ENCODE measurements at places on chromosomes 4 and X.

- no peak for DNase-seq
Measured at GRCh38 chrX:68721991-68722860, 74.8 kb downstream of the STARD8 start.

DNA sequence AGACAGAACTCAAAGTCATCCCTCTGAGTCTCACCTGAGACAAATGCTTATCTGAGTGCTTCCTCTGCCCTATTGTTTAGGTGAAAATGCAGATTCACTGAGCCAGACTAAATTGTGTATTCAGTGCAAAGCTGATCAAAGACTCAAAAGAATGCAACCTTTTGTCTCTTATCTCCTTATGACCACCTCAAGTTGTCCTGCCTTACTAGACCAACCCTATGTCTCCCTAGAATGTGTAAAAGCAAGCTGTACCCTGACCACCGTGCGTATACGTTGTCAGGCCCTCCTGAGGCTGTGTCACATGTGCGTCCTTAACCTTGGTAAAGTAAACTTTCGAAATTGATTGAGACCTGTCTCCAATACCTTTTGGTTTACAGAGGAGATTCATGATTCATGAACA lies 63.6 kb upstream of the SH3RF1 start:
- no peak for DNase-seq

GRCh38 chr4:18882468-18882867 lies 860.9 kb upstream of the LCORL start:
- no peak for DNase-seq

- DNase-seq, result no peak
Measured at GRCh38 chr4:18419780-18420179, 398.2 kb upstream of the LCORL start.

DNA sequence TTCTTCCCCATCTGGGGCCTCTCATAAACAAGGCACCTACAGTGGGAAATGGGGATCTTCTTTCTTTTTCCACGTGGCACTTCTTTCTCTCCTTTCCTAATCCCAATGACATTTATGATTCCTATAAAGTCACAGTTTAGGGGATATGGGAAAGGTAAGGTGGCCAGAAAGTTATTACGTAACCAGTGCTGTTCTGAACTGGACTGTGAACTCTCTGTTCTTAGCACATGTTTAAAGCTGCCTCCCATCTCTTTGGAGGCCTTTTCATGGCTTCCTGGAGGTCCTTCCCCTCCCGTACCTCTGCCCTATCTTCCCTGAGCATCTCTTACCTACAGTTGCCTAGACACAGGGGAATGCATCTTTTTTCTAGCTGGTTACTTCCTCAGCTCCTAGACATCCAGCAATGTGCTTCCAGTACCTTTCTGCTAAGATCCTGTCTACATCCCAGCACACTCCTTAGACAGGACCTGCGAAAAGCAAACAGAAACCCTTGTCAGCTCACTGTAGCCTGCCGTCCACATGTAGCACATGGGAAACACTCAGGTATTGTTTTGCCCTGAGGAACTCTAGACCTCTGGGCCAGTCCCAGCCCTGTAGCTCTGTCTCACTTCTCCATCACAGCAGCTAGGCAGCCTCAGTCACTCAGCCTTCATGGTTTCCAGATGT lies 195.4 kb downstream of the NWD2 start:
- DNase-seq, result no peak

DNA sequence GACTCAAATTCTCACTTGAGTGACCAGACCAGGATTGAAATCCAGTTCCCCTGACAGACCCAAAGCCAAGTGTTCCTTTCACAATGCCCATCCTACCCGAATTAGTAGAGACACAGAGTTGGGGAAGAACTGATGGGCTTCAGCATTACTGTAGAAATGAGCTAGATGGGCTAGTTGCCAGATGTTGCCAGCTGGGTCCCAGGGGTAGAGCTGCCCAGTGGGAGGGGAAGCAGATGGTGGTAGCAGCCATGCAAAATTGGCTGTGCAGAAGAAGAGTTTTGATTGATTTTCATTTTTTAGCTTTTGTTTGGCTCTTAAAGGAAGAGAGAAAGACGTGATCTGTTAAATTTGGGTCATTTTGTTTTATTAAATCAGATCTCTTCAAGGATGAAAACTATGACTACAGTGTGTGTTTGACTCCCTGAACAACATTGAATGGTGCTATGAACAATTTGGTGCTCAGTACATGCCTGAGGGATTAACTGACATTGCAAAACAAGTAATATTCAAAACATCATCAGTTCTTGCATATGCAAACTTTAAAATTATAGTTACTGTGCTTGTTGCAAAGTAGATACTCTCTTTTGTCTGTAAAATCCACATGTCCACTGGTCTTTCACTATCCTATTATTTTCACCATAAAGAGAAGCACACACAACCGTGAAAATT lies 86.0 kb downstream of the PARM1 start:
- DNase-seq, result no peak

- no peak for DNase-seq
Measured at GRCh38 chr4:172412851-172413580, 599.8 kb downstream of the GALNTL6 start.

- no peak for DNase-seq
Measured at GRCh38 chrX:38636949-38637819, 75.8 kb downstream of the TSPAN7 start.

DNA sequence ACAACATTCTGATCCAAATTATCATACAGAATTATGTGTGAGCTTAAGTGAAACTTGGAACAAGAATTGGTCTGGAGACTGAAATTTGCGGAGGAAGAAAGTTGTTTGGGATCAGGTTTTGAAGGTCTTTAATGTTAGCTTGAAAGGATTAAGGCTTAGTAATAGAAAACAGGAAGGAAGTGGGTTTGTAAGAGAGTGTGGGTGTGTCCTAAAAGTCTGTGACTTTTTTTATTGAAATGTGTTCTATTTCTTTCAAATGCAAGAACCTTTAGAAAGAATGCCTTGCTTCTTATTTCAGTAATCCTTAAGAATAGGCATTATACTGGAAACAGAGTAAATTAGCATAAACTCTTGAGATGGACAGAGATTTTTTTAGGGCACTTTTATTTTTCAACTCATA lies 198.0 kb downstream of the GALNTL6 start:
- no peak for DNase-seq

DNA sequence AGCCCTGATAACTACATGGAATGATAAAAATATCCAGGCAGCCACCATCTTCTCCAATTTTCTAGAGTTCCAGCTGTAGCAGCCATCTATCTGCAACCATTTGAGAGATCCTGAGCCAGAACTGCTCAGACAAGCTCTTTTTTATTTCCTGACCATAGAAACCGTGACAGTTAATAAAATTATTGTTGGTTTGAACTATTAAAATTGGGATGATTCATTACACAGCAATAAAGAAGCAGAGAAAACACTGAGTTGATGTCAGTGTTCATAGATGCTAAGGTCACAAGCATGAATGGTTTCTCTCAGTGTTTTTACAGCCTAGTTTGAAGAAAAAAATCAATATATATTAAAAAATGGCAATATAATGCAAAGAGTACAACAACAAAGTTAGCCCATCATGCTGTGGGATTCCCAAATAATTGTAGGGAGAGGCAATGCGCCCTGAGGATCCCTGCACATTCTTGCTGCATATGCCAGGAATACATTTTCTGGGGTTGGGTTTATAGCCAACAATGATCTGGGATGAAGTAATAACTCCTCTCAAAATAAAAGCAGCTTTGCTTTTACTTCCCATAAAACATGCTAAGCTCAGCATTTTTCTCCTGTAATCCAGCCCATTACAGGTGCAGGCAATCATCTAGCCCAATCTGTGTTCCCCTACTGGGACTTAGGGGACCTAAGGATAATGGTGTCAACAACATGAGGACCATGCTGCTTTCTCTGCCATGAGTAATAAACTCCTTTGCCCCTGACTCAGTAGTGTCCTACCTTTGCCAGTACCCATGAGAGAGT lies 84.0 kb downstream of the PABPC4L start:
- no peak for DNase-seq

DNA sequence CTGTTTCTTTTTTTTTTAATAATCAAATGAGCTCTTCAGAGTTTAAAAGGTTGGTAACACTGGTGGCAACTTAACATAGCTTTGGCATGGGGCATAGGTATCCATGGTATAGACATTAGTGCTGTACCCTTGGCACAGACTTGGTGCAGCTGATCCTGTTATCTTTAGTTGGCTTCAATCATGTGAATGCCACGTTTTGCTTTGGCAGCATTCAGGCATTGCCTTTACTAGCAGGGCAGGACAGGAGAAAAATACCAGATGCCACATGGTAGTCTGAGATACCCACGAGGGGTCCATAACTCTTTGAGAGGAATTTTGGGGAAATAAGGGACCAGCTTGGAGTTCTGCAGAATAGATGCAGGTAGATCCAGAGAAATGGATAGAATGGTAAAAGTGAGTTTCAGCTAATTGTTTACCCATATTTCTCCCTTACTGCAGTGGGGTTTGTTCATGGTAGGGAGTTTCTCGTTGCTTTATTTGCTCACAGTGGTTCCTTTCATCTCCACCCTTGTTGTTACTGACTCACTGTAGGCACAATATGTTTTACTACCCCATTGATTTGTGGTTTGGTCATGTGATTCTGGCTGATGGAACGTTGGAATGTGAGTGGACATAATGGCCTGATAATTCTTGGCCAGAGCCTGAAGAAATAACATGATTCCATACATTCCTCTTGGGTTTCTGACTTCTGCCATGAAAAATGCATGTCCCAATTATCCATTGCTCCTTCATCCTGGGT lies 342.7 kb downstream of the GLUD2 start:
- DNase-seq, result no peak
